AG10803 (cell line): ENCODE measurements at places on chromosomes 5 and 9.

DNA sequence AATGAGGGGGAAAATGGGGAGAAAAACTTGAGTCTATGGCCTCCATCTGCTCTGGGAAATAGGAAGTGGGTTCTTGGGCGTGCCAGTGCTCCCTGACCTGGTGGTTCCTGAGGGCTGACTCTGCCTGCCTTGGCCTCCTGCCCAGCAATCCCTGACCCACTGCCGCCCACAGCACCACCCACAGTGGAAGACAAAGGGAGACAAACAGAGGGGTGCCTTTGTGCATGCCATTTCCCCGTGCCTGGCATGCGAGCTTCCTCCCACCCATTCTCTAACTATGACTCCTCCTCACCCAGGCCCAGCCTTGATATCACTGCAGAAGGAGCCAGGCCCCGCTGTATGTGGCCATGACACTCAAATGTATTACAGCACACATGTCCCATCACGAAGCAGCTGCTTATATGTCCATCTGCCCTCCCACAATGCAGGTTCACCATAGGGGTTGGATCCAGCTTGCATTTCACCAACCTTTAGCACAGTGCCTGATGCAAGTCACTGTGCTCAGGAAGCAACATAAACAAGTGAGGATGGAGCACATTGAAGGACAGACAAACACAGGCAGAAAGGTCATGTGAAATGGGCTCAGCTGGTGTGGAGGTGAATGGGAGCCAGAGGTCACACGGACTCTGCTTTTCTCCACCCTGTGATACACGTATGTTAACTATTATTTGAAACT is 84.4 kb downstream of the ADRB2 start:
- DNase-seq, result peak; percentile 61

GRCh38 chr9:130159057-130159456 is 13.1 kb upstream of the NCS1 start:
- no peak for DNase-seq

GRCh38 chr5:169856571-169856970 is 123.7 kb downstream of the INSYN2B start:
- peak; percentile 85 for DNase-seq

DNA sequence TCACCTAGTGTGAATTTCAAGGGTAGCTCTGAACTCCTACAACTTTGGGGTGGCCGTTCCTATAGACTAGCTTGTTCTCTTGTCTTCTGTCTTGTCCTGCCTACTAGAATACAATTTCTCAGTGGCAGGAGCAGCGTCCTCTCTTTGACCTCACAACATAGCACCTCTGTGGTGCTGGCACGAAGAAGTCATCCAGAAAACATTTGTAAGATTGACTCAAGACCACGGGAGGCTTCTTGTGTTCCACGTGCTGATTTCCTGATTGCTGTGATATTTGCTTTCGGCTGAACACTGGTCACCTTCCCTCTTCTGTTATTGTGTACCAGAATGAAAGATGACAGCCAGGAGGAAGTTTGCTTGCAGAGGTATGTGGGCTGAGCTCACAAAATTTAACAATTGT is 27.0 kb downstream of the SLC1A1 start:
- DNase-seq, result no peak

DNA sequence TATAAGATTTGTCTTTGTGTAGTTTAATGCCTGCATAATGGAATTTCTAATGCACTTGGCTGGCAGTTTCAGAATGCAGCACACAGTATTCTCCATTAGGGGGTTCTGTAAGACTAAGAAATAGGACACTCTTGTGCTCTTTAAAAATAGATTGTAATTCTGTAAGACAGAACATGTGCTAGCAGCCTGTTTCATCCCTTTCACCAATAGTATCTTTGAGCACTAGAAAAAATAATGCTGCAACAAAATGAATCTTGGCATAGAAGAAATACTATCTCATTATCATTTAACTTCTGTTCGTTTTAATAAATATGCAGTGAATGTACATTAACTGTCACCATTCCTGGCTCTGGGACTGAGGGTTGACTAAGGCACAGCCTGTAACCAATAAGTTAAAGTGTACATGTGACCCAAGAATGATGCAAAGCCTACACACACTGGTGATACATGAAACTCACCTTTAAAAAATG is 23.8 kb upstream of the ZNF622 start:
- DNase-seq, result peak; percentile 67

GRCh38 chr9:105290418-105290817 is 46.0 kb downstream of the SLC44A1 start:
- DNase-seq, result peak; percentile 67

DNA sequence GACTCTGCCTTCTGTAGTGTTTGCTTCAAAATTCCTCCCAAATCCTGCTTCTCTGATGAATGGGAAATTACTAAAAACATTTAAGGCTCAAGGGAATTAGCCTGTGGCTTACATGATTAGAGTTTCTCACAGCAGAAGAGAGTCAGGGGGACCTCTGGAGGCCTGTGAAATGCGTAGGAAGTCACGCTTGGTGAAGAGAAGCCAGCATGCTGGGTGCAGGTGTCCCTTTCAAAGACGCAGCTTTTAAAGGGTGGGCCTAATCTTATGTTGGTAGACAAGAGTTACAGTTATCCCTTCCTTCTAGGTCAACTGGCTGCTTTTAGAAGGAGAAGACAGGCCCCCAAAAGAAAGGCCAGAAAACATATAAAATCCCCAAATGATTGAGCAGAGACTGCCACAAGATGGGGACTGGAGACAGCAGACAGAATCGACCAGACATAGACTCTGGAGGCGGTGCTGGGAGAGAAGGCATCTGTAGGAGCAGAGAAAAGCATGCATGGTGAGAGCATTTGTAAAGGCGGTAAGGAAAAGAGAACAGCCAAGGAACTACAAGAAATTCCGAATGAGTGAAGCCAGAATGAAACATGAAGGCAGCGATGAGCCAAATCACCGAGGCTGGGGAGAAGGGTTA is 42.3 kb downstream of the B4GALT1 start:
- no peak for DNase-seq

DNA sequence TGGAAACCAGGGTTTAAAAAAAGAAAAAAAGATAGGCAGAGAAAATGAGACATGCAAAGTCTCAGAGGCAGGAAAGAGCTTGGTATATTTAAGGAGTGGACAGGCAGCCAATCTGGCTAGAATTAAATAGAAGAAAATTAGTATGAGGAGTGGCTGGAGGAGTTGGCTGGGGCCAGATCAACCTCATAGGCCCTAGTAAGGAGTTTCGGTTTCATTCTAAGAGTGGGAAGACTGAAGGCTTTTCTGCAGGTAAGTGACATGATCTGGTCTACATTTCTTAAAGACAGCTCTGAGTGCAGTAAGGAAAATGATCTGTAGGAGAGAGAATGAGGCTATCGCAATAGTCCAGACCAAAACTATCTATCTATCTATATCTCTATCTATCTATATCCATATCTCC is 27.5 kb downstream of the ADRB2 start:
- no peak for DNase-seq

GRCh38 chr9:110440172-110440571 is 102.5 kb upstream of the TXNDC8 start:
- peak; percentile 96 for DNase-seq

- no peak for DNase-seq
Observed at GRCh38 chr5:38669361-38669880, 113.0 kb upstream of the LIFR start.

DNA sequence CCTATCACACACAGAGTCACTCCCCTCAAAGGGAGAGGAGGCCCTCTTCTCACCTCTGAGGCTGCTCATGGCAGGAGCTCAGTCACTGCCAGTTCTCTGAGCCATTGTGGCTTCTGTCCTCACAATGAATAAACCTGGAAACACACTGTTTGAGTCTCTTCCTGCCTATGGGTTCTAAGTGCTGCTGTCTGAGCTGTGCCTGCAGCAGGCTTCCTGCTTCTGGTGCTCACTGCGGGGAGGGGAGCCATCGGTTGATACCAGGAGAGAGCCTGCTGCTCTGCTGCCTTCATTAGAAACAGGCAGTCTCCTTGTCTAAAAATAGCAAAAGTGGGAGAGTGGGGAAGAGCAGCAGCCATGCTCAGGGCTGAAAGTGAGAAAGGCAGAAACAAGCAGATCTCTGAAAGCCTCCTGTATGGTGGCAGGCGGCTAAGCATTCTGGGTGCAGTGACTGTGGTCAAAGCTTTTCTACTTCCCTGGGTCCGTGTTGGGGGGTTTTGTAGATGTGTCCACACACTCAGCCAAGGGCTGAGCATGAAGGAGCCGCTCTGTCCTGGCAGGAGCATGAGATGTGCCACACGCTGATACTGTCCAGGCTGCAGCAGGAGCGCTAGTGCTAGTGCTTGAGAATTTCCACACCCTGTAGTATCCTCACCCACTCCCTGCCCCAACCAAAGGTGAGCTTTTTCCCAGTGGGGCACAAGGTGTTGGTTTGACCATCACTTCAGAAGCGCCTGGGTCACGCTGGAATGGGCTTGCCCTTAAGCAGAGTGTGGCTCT is 34.2 kb downstream of the PRKACG start:
- no peak for DNase-seq

DNA sequence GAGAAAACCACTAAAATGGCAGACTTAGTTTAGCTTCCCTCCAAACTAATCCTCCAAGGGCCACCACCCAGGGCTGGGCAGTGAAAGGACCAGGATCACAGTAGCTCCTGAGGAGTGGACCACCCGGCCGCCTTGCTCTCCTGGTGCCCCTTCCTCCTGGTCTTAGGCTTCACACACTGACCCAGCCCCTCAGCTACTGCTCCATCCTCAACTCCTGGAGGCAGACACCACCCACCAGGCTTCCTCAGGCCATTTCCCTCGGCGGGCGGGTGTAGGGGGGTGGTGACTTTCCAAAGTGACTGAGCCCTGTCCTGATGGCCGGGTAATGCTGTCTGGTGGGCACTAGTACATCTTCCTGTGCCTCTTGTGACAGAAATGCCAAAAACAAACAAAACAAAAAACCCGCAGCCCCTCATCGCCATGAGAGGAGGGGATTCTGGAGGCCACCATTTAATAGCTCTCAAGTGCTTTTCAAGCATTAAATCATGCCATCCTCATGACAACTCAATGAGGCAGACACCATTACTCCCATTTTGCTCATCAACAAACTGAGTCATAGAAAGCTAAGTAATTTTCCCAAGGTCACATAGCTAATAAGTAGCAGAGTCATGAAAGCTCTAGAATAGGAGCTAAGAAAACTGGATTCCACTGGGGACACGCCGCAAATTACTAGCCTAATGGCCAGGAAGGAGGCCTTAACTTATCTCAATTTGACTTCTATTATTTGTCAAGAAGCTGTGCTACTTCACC is 91.3 kb upstream of the LRRTM2 start:
- DNase-seq, result no peak

DNA sequence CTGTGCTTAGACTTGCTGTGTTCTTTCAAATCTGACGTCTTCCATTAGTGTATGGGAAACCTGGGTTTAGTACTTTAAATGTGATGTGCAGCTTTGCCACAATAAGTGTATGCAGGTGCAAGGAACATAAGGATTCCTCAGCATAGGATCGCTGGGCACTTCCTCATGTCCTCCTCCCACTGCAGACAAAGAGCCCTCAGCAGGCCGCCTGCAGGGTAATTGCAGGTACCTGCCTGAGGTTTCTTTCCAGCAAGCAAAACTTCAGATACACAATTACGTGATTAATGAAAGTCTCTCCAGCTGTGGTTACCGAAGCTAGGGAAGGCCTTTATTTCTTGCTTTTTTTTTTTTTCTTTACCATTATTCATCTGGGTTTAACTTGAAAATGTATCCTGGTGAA is 233.1 kb downstream of the RFK start:
- DNase-seq, result no peak

GRCh38 chr5:151051931-151052608 is 28.8 kb downstream of the TNIP1 start:
- DNase-seq, result no peak

DNA sequence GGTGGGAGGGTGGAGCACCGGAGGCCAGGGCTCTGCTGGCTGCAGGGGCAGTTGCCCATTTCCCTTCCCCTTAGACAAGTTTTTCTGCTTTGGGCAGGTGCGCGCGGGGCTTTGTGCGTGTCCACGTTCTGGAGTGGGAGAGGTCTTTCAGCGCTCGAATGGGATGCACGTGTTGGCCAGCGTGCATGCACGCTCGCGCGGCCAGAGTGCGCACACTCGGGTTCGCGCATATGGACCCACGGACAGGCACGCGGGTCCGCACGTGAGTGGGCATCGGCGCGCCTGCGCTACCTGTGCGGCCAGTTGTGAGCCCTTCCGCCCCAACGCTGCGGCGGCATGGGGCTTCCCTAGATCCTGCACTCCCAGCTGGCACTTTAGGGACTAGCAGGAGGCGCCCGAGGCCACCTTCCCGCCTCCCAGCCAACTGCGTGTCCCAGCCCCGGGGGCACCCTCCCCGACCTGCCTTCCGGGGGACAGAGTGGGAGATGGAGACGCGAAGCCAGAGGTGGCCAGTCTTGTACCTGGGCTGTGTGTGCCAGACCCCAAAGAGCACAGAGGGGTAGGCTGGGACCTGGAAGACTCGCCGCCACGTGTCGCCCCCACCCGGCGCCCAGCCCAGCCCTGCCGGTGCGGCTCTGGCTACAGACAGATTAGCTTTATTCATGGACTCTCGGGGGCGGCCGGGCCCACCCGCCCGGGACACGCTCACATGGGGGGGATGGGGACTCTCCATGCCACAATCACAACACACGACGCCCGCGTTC is 9.8 kb upstream of the GPRIN1 start:
- DNase-seq, result no peak

DNA sequence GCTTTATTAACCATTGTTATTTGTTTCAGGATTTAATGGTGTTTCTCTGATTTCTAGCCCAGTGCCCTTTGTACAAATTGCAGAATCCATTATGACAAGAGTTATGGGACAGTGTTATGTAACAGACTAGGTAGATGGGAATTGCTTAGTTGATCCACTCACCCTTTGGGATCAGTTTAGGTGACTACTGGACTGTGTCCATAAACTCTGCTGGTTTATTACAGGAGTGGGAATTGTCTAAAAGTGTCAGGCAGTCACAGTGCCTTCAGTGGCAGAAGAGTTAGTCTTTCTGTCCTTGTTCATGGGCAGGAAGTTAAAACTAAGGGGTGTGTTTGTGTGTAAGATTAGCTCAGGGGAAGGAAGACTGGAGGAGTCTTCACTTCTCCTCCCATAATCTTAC is 29.3 kb downstream of the RCL1 start:
- DNase-seq, result no peak

DNA sequence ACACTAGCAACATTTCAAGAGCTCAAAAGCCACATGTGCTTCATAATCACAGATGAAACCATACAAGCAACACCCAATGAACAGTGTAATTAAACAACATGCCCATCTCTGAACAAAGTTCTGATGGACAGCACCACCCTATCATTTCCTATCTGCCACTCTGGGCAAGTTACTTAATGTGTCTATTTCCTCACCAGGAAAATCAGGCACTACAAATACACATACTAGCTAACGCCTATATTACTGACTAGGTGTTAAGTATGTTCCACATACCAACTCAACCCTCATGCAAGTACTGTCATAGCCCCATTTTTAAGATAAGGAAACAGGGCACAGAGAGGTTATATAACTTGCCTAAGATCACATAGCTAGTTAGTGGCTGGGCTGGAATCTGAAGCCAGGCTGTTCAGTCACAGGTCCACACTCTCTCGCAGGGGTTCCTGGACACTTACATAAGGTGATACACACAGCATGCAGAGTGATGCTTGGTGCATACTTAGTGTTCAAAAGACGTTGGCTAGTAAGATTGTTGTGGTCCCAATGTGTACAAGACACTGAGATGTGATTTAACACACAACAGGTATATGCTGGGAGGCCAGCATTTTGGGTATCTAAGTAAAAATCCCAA is 24.2 kb downstream of the CORO2A start:
- DNase-seq, result no peak
